Endothelial cell (in vitro differentiated cells): ENCODE measurements at places on chromosomes 1 and 21.

- DNase-seq: no peak
These were observed 60.8 kb downstream of the DHRS3 start for GRCh38 chr1:12556957-12557935.

- no peak for DNase-seq
These were observed 178.0 kb upstream of the IVNS1ABP start for GRCh38 chr1:185495007-185495406.

- no peak for DNase-seq
These were observed 37.6 kb downstream of the ZBTB40 start for GRCh38 chr1:22489278-22489677.

DNA sequence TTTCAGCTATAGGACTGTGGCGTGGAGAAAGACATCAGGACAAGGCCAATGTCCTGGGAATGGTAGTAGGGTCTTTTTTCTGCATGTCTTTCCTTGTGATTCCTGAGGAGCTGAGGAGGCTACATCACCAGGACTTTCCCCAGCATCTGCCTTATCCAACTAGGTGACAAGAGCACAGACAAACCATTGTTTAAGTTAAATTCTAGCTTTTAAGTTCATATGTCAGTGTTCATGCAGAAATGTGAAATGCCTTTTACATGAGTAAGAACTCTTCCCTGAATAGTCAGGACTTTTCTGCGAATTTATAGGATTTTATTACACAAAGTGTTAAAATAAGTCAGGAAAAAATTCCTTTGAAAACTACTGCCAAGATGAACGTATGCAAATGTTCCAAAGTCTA lies 154.2 kb downstream of the PTGER3 start:
- no peak for DNase-seq

DNA sequence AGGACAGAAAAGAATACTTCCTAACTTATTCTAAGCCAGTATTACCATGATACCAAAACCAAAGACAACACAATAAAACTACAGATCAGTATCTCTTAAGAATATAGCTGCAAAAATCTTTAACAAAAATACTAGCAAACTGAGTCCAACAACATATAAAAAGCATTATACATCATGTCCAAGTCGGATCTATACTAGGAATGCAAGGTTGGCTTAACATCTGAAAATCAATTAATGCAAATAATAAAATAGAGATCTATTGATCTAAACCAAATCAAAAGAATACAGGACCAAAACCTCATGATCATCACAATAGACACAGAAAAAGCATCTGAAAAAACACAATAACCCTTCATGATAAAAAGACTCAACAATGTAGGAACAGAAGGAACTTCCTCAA lies 18.9 kb downstream of the TAF1A start:
- DNase-seq: no peak

GRCh38 chr1:242731446-242731845 lies 206.9 kb upstream of the PLD5 start:
- no peak for DNase-seq
